Tongue (tissue), 3 donors: ENCODE measurements at places on chromosomes 1 and 21.

- no peak for DNase-seq
Measured at GRCh38 chr1:53945183-53945432, 391 bp downstream of the IFT25 start.

- DNase-seq = no peak
Measured at GRCh38 chr1:154433161-154433764, 28.1 kb downstream of the IL6R start.

GRCh38 chr1:29975036-29975694, 738.8 kb downstream of the PTPRU start:
- DNase-seq = peak; percentile 69

DNA sequence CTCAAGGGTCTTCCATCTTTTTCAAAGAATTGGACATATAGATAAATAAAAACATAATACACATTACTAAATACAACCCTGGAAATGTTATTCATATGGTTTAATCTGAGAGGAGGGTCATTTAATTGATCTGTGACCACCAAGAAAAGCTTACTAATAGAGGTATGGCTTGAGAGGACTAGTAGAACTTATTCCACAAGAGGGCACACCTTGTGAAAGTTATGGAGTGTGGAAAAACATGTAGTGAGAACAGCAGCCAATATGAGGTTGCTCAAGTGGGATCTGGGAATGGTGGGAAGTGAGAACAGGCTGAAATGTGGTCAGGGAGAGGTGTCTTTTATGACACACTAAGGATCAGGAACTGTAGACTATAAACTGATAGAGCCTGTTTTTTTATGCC, 973.5 kb upstream of the B3GALT2 start:
- no peak for DNase-seq

GRCh38 chr1:232728507-232729263, 76.5 kb upstream of the MAP10 start:
- DNase-seq = peak; percentile 59

GRCh38 chr1:50923564-50923963, 36.5 kb downstream of the FAF1 start:
- no peak for DNase-seq

DNA sequence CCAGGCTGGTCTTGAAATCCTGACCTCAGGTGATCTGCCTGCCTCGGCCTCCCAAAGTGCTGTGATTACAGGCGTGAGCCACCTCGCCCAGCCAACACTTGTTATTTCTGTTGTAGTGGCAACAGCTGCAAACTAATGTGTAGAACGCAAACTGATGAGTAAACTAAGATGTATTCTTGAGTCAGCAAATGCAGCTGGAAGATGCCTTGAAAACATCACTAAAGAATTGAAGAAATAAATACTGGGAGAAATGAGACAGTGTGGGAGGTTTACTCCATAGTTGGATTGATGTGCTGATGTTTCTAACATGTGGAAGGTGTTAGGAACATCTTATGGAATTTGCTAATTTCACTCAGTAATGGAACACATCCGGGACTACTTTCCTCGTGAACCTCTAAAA, 61.3 kb upstream of the KCNE2 start:
- DNase-seq = peak; percentile 68

- peak; percentile 45 for DNase-seq
Measured at GRCh38 chr1:93079685-93080141, 630 bp downstream of the MTF2 start.

GRCh38 chr1:169201084-169201619, 94.7 kb downstream of the ATP1B1 start:
- DNase-seq = no peak

GRCh38 chr1:2115008-2115641, 64.9 kb downstream of the PRKCZ start:
- DNase-seq = no peak

DNA sequence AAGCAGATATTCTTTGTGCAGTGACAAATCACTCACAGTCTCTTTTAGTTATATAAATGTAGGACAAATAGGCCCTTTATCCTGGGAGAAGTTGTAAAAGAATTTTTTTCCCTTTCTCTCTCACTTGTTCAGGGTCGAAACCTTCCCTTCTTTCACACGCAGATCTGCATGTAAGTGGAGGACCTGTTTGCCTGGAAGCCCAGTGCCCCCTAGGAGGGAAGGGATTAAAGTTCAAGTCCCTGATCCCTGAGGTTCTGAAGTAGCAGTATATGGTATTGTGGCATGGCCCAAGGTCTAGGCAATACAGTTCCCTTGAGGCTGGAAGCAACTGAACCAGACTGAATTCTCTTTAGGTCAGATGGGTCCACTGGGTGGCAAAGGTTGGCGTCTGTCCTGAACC, 48.6 kb upstream of the PTGFRN start:
- no peak for DNase-seq

- no peak for DNase-seq
Measured at GRCh38 chr1:53112271-53112774, 30.1 kb downstream of the SLC1A7 start.
